Activated CD4-positive, alpha-beta T cell treated with anti-CD3 and anti-CD28 coated beads for 48 hours (primary cell): ENCODE measurements at places on chromosomes 7 and 10.

DNA sequence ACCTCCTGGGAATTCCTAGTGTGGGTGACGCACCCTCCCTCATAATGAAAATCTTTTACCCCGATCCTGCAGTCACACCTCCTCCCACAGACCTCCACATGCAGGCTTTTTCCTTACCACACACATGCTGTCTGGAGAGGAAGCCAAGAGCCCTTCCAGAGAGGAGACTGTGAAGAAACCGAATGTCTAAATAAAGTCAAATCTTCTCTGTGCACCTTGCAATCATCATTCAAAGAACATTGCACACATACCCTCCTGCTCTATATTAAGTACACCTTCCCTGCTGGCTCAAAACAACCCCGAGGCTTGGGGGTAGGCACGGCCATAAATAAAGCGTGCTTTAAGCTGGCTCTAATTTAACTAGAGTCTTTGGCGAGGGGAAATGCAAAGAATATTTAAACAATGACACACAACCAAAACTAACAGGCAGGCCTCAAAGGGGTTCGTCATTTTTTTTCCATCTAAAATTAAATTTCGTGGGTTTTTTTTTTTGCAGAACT lies 34.9 kb downstream of the CALML3 start:
- DNase-seq, result no peak

- peak; percentile 39 for DNase-seq
These were observed 29.7 kb downstream of the STN1 start for GRCh38 chr10:103888113-103888841.

DNA sequence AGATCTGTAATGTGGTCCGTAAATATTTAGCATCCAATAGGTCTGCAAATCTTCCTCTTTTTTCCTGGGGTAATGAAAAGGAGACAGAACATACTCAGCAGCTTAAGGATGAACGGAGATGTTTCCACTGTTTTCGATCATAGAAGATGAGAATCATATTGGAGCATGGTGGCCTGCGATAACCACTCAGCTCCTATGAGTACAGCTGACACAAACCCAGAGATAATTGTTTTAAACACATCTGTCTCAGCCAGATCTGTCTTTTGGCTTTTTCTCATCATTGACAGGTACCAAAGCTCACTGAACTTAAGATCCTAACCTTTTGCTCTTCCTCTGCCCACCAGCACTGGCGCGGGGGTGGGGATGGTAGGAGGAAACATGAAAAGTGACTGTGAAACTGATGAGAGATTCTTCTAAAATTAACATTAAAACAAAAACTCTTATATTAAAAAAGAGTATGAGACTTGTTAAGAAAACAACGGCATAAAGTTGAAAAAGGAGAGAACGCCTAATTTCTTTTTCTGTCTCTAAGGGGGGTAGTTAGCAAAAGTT lies 71.0 kb downstream of the SVOPL start:
- peak; percentile 11 for DNase-seq

DNA sequence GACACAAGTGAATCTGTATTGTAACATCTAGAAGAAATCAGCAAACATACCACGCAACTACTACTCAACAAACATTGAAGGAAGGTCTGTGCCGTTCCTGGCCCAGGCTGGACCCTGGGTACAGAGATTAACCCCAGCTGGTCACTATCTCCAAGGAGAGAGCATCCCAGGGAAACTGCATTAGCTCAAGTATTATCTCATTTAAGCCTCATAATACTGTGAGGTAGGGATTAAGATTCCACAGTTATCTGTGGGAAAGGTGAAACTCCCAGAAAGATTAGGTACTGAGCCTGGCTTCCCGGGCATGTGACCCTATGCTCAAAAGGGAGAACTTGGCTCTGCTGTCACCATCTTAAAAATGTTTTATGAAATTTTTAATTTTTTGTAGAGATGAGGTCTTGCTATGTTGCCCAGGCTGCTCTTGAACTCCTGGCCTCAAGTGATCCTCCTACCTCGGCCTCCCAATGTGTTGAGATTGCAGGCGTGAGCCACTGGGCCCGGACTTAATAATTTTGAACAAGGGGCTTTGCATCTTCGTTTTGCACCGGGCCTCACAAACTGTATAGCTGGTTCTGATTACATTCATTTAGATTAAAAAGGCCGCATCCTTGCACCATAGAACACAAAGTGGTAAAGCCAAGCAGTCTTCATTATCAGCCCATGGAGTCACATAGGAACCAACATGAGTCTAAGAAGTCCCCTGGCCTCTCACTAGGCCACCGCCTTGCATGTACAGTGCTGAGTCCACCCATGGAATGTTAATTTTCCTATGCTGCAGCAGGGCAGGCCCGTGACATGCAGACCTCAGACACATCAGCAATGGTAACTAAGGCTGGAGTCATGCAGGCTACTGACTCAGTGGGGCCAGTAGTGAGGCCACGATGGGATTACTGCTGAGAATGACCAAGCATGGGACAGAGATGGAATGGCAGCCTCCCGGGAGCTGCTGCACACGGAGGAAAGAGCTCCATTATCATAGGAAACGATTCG lies 5.5 kb upstream of the CTBP2 start:
- no peak for DNase-seq

DNA sequence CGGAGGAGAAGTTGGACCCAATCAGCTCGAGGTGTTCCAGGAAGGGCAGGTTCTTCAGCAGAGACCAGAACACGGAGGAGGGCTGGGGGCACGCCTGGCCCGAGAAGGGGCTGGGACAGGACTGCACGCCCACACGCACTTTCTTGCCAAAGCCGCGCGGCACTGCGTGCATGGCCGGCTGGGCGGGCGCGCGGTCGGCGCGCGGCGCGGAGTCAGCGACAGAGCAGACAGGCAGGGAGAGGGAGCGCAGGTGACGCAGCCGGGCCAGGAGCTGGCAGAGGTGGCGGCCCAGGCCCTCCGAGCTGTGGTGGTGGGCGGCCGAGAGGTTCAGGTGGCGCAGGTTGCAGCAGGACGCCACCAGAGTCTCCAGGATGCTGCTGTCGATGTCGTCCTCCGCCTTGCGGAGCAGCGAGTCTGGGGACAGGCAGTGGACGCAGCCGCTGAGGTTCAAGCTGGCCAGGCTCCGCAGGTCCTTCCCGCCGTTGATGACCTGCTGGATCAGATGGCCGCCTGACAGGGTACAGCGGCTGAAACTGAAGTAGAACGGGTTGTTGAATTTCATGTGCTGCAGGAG lies 77.2 kb upstream of the TNRC18 start:
- DNase-seq, result no peak

- DNase-seq, result no peak
These were observed 541.7 kb upstream of the ANKRD30A start for GRCh38 chr10:36583690-36584089.

DNA sequence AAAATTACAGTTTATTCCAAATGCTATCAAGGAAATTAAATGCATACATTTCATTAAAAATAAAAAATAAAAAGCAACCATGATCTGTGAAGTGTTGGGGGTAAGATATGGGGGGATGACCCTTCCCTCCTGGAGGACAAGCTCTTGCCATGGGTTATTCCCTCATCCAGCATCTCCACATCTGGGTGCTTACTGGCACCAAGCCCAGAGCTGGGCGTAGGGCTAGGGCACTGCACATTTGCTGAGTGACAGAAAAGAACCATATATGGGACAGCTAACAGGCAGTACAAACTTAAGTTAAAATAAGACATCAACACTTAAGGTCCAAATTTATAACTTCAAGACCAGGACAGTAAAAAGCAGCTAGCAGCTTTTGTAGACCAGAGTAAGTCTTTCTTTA lies 10.2 kb downstream of the CCDC6 start:
- no peak for DNase-seq

- peak; percentile 59 for DNase-seq
These were observed 1.2 kb downstream of the TECPR1 start for GRCh38 chr7:98250789-98251188.

- DNase-seq, result no peak
These were observed 13.8 kb upstream of the CYREN start for GRCh38 chr7:135184254-135184841.

- DNase-seq, result no peak
These were observed 647.5 kb upstream of the IGFBP3 start for GRCh38 chr7:46568420-46569132.

- DNase-seq, result no peak
These were observed 1.1 kb upstream of the PWWP2B start for GRCh38 chr10:132395704-132396493.

- DNase-seq, result peak; percentile 95
These were observed 11.8 kb downstream of the SFXN3 start for GRCh38 chr10:101042667-101043362.

DNA sequence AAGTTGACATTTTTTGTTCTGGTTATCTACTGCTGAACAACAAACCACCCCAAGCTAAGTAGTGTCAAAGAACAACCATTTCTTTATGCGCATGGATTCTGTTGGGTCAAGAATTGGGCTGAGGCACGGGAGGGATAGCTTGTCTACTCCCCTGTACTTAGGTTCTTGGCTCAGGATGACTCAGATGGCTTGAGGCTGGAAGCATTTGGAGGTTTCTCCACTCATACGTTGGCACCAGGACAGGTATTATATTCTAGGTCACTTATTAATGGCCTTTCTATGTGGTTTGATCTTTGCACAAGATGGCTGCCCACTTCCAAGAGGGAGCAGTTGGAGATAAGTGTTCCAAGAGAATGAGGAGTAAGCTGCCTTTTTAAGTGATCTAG lies 11.8 kb upstream of the TFAM start:
- no peak for DNase-seq

GRCh38 chr7:78090616-78091015 lies 292.0 kb downstream of the PHTF2 start:
- no peak for DNase-seq

- DNase-seq, result no peak
These were observed 14.3 kb upstream of the ELOVL3 start for GRCh38 chr10:102211615-102212299.

- no peak for DNase-seq
These were observed 9.2 kb downstream of the TLX1 start for GRCh38 chr10:101140084-101140949.

- DNase-seq, result no peak
These were observed 32.3 kb upstream of the PRKCQ start for GRCh38 chr10:6612371-6612770.

DNA sequence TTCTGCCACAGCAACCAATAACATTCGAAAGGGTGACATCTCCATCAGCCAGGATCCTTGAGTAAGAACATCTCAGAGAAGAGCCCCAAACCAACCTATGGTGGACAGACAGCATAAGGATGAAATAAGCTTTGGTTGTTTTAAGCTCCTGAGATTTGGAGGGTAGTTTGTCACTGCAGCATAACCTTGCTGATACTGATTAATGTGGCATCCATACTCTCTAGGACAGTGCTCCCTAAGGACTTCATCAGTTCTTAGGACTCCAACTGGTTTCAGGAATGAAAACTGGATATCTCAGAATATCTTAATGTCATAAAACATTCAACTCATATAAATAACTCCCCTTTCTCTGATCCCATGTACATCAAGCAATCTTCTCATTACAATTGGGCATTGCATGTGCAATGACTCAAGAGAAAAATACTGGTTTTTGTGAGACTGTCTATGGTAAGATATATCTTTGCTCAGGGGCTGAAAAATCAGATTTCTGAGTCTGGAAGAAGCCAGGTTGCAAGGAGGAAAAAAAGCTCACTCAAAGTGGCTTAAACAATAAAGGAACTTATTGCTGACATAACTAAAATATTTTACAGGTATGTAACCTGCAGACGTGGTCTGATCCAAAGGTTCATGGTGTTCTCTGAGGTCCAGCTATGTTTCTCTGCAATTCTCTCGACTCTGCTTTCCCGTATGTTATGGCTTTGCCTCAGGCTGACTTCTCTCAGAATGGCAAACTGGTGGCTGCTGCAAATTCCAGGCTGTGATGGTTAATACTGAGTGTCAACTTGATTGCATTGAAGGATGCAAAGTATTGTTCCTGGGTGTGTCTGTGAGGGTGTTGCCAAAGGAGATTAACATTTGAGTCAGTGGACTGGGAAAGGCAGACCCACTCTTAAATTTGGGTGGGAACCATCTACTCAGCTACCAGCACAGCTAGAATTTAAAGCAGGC lies 65.7 kb downstream of the RAB11FIP2 start:
- no peak for DNase-seq

DNA sequence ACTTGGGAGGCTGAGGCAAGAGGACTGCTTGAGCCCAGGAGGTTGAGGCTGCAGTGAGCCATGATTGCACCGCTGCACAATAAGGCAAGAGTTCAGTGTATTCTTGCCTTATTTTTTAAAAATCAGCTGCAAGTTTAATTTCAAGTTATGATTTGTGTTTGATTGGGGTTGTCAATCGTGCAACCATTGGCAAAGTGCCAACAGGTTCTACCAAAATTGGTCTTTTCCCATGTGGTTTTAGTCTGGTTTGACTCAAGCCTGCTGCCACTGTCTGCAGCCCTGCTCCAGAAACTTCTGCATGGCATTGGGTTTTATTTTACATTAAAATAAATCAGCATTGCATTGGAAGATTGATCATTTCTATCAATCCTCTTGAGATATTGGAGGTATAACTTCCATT lies 72.7 kb downstream of the PTPRE start:
- DNase-seq, result no peak

DNA sequence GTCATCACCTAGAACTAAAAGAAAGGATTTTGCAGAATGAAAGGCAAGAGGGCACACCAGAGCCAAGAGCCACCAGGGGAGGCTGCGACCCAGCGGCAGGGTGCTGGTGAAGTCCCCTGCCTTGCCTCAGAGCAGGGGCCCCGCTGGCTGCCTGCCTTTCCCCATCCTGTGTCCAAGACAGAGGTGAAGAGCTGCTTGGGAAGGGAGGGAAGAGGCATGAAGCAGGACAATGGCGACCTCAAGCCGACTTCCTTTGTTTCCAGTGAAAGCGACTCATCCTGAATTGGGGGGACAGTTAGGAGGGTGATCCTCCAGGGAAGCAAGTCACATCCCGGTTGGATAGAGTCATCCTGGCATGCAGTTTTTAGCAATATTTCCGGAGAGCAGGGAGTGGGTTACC lies 255.5 kb upstream of the YAE1 start:
- DNase-seq, result no peak

- no peak for DNase-seq
These were observed 42.0 kb upstream of the ADGRA1 start for GRCh38 chr10:133045556-133046389.

DNA sequence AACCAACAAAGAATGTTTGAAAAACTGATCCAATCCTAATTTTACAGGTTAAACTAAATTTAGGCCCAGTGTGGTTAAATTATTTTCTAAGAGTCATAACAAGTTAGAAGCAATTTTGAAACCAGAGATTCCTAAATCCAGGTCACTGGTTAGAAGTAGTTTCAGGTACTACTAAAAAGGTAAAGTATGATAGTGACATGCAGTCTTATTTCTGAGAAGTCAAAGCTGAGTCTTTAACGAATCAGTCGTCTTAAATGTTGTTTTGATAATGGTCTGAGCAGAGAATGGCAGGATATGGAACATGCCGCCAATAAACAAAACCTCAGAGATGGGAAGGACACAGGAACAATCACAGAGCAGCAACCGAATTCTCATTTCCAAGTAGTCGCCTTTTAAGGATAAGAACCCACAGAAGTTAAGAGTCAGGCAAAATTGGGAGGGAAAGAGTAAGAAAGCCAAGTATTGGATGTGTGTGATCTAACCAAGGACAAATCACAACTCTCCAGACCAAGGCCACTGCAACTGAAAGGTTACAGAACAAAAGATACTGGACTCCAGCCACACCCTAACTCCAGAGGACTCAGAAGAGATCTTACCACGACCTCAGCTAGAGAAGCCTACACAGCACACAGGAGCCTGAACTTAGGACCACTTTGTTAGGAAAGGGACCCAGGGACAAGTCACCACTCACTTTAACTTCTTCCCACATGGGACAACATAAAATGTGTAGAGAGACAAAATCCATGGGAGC lies 19.7 kb downstream of the TMEM243 start:
- no peak for DNase-seq
